ENCODE measurements at places on chromosomes 7 and 10.
A peak's percentile ranks its signal among the peaks of the same experiment; 100 is the strongest.

DNA sequence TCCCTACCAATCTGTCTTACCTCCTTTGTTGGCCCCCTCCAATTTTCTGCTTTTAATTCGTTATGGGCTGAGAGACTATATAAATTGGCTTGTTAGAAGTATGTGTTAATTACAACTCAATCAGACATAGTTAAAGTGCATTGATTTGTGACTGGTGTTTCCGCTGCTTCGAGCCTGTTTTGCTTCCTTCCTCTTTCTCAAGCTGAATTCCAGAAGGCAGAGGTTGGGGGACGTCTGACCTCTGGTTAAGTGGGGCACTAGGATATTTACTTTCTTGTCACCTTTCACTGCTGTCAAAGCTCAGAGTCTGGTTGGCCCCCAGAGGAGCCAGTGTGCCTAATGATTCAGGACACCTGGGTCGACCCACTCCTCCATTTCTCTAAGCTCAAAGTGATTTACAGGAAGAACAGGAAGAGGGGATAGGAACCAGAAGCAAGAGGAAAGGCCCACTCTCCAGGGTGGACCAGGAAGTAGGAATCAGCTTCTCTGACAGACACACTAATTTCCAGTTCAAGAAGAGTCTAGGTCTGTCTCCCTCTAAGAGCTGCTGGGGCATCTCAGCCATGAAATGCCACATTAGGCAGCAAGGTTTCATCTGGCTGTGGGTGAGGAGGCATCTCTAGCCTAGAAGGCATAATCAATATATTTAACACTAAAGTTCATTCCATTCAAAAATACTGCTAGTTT is 397.2 kb upstream of the NPVF start:
- no peak for DNase-seq

GRCh38 chr7:148672041-148672440 is 26.7 kb upstream of the CUL1 start:
- no peak for DNase-seq

DNA sequence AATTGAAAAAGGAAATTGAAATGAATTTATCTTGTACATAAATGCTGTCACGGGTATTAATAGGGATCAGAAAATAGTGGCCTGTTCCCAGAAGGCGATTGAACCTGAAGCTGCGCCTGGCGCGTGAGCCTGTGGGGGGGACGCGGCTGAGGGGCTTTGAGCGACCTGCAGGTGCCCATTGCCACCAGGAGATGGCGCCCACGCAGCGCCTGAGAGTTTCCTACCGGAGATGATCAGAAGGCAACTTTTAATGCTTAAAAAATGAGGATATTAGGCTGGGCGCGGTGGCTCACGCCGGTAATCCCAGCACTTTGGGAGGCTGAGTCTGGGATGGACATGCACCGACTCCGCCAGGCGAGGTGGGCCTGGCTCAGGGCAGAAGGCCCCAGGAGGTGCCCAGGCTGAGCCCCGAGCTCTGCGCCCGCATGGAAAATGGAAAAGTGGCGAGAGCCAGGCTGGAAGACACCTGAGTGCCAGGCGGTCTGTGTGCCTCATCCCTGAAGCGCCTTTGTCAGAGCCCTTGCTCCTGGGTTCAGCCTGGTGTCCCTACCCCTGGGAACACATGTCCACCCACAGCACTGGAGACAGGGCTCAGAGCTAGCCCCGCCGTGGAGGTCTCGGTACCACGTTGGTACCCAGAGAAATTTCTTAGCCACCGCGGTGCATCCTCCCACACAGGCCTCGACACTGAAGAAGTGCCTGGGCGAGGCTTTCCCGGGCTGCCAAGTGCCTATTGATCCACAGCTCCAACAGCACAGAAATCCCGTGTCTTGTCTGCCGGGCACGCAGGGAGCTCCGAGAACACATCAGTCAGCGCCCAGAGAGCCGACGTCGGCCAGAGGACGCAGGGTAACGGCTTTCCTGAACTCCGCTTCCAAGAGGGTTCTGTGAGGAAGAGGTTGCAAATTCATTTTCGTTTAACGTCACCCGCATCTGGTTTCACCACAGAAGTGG is 117.4 kb downstream of the INPP5A start:
- peak; percentile 12 for DNase-seq

- DNase-seq = no peak
Measured at GRCh38 chr7:5374464-5374863, 49.2 kb downstream of the TNRC18 start.

GRCh38 chr10:101054876-101055275 is 6.9 kb upstream of the KAZALD1 start:
- no peak for DNase-seq

GRCh38 chr7:6516387-6516983 is 34.8 kb downstream of the GRID2IP start:
- peak; percentile 28 for DNase-seq

DNA sequence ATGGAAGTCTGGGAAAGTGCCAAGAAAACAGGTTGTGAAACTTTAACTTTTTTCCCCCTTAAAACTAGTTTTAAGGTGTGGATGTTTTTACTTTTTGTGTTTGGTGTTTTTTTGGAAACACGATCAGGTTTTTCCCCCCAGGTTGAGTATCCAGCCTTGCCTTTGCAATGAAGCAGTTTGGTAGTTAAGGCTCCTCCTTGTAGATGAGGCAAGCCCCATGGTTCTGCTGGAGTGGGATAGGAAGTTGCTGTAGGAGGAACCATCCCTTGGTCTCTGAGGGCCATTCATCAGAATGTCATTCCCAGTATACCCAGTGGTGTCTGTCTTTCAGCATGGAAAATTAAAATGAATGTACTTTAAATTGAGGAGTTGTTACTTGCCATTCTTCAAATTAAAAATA is 2.7 kb downstream of the CUL1 start:
- DNase-seq = no peak

DNA sequence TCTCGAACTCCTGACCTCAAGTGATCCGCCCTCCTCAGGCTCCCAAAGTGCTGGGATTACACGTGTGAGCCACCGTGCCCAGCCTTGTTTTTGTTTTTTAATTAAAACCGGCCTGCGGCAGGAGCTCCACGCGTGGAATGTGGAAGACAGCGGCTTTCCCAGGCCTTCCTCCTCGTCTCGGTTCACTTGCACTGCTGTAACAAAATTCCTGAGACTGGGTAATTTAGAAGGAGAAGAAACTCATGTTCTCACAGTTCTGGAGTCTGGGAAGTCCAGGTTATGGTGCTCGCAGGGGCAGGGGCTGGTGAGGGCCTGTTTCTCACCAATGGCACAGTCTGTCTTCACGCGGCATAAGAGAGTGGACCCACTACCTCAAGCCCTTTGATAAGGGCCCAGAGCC is 14.4 kb upstream of the CRYGN start:
- DNase-seq = no peak

GRCh38 chr10:129156406-129156805 is 310.6 kb upstream of the MGMT start:
- no peak for DNase-seq

DNA sequence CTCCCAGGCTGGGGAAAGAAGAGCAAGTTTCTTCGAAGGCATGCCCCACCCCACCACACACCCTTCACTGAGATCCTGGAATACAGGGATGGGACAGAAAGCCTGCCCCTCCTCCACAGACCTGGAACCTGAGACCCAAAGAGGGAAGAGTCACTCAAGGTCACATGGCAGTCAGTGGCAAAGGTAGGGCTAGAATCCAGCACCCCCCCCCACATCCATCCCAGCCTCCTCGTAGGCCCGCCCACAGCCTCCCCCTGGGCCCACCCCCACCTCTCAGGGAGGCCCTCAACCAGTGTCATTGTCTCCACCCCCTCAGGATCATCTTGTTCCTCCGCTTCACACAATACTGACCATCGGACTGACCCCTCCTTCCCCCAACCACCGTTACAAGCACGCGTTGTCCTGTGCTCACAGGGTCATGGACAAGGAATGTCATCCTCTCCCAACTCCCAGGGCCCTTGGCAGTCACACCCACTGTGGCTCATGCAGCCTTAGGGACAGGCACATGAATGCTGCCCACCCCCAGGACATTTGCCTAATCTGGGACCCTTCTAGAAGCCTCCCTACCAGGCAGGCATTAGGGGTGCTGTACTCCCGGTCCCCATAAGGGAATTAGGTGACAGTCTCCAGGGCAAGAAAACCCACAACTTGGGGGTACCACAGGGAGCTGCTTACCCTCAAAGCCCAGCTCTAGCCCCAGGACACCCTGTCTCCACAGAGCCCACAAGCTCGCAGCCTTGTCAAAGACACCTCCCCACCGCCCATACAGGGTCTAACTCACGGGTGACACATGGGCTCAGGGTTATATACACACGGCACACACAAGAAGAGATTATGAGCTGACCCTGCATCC is 1.4 kb downstream of the KCNH2 start:
- DNase-seq = no peak

DNA sequence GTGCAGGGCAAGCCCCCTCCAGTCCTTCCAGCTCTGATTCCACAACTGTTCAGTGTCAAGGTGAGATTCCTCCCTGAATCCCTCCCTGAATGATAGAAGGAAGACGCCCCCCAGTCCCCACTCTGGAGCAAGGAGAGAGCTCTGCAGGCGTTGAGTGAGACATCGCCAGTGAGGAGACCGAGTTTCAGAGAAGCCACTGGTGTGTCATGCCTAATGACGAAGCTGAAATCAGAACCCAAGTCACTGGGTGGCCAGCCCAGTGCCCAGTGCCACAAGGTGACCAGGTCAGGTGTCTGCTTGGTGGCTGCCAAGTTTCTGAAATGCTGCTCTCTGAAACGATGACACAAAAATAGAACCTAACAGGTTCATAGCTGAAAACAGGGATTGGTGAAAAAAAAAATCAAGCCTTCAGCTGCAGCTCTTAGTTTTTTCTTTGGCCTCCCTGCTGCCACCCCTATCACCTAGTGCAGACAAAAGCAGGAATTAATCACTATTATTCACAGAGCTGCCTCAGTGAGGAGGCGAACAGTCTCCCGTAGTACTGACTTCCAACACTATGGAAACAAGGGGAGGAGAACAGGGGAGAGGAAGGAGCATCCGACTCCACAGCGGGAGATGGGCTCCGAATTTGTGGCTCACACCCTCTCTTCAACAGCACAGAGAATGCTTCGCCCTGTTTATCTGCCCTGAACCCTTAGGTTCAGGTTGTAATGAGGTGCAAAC is 153.5 kb downstream of the ARHGAP12 start:
- no peak for DNase-seq

DNA sequence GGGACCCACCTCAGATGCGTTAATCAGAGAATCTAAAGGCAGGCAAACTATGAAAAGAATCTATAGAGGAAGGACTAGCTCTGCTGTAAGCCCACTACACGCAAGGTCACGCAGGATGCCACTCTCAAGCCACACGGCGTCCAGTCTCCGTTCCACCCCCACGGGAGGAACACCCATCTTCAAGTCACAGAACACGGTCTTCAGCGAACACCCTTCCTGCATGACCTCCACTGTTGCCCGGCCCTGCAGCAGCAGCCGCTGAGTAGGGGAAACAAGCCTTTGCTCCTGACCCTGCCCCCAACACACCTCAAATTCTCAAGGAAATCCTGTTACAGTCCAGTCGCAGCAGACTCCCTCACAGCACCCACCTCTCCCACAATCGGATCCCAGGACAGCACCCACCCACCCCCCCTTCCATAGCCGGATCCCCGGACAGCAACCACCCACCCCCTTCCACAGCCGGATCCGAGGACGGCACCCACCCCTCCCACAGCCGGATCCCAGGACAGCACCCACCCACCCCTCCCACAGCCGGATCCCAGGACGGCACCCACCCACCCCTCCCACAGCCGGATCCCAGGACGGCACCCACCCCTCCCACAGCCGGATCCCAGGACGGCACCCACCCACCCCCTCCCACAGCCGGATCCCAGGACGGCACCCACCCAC is 133.7 kb downstream of the DIP2C start:
- DNase-seq = no peak

DNA sequence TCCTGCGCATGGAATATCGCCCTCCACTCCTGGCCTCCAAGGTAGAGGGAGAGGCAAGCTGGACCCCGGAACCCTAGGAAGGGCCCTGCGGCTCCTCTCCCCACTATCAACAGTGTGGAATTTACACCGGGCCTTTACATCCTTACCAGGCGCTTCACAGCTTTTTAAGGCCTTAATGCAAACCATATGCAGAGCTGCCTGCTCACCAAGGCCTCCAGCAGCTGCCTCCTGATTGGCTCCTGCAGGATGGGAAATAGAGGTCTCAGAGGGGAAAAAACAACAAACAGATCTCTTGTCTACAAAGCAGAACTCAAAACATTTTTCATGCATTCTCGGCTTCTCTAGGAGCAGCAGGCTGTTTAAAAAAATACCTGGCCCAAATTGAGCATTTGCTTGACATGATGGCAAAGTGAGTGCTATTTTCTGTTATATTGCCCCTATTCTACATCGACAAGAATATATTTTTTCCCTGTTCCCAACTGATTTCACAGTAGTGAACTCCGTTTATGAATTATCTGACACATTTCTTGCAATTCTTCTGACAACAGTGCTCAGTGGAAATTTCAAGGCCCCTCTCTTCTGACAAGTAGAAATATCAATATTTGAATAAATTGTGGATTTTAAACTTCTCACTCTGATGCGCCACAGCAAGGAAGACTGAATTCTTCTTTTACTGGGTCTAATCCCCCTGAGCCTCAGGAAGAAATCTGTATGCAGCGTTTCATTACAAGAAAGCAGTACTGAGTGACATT is 51.7 kb downstream of the EBF3 start:
- DNase-seq = no peak

DNA sequence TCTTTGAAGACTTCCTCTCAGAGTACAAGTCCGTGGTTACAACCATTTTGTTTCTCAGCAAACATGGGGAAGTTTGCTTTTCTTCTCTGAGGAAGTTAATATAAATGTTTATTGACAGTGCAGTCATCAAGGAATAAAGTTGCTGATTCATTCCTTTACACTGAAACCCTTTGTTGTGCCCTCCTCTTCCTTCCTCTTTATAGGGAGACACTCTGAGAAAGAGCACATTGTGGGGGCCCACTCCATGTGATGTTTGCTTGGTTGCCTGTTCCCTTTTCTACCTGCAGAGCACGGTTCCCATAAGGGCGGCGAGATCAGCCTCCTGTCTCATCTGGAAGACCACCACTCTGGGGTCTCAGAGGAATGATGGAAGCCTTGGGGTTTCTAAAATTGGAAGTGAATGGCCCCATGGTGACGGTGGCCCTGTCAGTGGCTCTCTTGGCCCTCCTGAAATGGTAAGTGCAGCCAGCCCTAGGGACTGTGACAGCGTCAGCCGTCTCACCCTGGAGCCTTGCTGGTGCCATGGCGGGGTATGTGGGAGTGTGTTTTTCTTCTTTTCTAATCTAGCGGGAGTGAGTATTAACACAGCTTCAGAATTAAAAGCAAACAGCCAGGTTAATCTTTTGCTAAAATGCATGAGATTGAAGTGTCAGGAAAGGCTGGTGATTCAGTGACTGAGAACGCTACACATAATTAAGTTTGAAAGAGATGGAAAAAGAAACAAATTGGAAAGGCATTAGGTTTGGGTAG is at the start of gene TBXAS1:
Gene TBXAS1, plus strand, starts transcription at position 240 of the 750 bp plus-strand sequence. Its CDS starts 127 bp downstream, at position 367.
- no peak for DNase-seq
